ENCODE measurements at places on chromosomes 4 and X.

DNA sequence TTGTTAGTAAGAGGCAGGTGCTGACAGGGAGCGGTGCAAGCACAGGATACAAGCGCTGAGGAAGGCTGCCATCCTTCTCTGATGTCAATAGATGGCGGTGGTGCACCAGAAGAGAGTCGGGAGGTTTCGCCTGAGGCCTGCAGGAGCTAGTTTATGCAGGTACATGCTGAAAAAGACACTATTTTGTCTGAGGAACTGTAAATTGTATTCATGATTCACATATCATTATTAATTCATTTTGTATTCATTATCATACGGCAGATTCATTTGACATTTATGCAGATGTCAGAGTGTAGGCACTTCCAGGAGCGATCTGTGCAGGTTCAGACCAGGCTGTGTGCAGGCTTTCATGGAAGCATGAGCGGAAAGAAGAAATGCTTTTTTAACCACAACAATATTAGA is 824.0 kb downstream of the STIM2 start:
- DNase-seq = no peak

DNA sequence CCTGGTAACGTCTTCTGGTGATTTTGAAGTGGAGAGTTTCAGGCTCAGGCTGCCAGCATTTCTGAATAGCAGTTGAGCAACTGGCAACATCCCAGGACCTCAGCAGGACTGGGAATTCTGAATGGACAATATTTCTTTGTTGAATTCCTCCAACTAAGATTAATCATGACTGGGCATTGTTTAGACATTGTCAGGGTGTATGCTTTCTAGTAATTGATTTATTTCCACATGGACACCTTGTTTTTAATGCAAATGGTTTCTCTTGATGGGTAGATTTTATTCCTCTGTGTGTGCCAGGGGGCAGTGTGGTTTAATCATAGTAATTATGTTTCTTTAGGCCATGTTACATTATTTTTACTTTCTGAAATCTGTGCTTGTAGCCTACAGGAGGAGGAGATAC is 1004.7 kb upstream of the LCORL start:
- no peak for DNase-seq

- DNase-seq = no peak
These were observed 12.1 kb downstream of the TBL1X start for GRCh38 chrX:9476810-9477575.

GRCh38 chr4:146436423-146437162 is 85.1 kb downstream of the SLC10A7 start:
- DNase-seq = no peak

DNA sequence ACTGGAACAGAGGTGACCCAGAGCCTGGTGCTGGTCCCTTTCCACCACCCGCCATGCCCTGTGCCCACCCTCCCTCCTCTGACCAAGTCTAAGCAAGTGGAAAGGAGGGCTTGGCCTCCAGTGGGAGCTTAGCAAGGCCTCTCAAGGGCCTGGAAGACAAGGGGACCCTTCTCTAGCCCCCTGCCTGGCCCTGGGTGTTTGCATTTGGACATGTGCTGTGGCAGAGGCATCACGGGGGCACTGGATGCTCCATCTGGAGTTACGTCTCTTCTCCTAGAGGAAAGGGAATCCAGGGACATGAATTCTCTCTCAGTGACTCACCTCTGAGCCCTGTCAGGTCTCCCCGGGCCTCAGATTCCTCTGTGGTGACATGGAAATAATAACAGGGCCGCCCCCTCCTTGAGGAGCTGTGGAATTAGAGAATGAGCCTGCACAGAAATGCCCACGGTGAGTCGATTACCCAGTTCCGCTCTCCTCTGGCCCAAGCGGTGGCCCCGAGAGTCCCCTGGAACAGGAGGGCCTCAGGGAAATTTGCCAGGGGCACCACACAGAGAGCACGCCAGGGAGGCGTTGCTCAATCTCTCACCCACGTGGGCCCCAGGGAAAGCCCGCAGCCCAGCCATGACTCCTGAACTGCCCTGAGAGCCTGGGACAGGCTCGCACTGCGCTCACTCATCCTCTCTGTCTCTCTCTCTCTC is 189.6 kb downstream of the BCOR start:
- DNase-seq = peak; percentile 44

DNA sequence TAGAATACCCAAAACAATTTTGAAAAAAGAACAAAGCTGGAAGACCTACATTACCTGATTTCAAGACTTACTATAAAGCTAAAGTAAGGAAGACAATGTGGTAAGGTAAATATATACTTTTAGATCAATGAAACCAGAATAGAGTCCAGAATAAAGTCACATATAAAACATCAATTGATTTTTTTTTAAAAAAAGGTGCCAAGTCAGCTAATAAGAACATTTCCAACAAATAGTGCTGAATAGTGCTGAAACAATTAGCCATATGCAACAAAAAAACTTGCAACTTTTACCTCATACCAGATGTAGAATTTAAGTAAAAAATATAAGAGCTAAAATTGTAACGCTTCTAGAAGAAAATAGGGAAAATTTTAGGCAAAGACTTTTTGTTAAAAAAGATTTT is 73.0 kb upstream of the PDHA1 start:
- no peak for DNase-seq

Measured in CD4-positive, alpha-beta T cell treated with Interleukin-15 for 1 hour (primary cell).